Pericardium fibroblast (primary cell): ENCODE measurements at places on chromosomes 5 and 9. TPM values are rescaled to one million over a fixed set of nuclear protein-coding genes. Genes with fewer than 3 reads are reported as not detected.

The FOXD4L5 gene
- 0.94 TPM in 1 of 2 replicates, not detected in the other for total RNA-seq

The BAAT gene
- total RNA-seq, result 0.17 TPM in 1 of 2 replicates, not detected in the other

The IL4 gene
- not detected in 2 replicates for total RNA-seq

The NUDT2 gene
- total RNA-seq, result 20.9 and 27.3 TPM in 2 replicates

The GRM6 gene
- not detected in 2 replicates for total RNA-seq

The IL17B gene
- total RNA-seq, result not detected in 2 replicates

The OLFM1 gene
- total RNA-seq, result 1.2 and 10.1 TPM in 2 replicates

The C5orf58 gene
- total RNA-seq, result not detected in 2 replicates

The XPA gene
- total RNA-seq, result 4.1 and 9.2 TPM in 2 replicates

The RASGRF2 gene
- total RNA-seq, result 0.09 and 0.12 TPM in 2 replicates

The STX17 gene
- 9.4 and 12.6 TPM in 2 replicates for total RNA-seq

The TRIM7 gene
- 0.94 and 1.9 TPM in 2 replicates for total RNA-seq

The DMRT1 gene
- total RNA-seq, result not detected in 2 replicates

The CD72 gene
- 1.6 and 2.2 TPM in 2 replicates for total RNA-seq

The IFNA13 gene
- not detected in 2 replicates for total RNA-seq

The NEUROG1 gene
- not detected in 2 replicates for total RNA-seq

The STPG3 gene
- total RNA-seq, result not detected in 2 replicates

The FST gene
- 12.3 and 31.0 TPM in 2 replicates for total RNA-seq
